ENCODE measurements at places on chromosomes 3 and 15.

DNA sequence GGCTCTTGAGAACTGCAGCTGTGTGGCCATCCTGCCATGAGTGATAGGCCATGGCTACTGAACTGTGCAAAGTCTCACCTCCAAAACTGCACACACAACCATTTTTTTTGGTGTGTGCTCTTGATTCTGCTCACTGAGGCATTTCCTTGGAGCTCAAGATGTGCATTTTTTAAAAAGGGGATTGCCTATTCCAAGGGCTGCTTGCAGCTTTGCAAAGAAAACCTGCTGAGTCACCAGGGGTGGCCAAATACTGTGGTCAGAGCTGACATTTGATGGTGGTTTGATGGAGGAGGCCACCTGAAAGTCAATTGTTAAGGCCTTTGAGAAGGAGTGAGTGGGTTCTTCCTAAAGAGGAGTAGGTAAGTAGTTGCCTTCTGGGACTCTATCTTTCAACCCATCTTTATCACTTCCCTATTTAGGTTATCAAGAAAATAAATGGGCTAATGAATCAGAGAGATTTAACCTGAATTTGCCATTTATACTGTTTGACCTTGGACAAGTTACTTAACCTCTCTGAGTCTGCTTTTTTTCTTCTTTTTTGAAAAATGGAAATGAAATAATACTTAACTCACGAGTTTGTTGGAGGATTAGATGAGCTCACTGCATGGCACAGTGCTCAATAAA, 87.9 kb downstream of the CHST2 start:
- DNase-seq, result peak; percentile 95

DNA sequence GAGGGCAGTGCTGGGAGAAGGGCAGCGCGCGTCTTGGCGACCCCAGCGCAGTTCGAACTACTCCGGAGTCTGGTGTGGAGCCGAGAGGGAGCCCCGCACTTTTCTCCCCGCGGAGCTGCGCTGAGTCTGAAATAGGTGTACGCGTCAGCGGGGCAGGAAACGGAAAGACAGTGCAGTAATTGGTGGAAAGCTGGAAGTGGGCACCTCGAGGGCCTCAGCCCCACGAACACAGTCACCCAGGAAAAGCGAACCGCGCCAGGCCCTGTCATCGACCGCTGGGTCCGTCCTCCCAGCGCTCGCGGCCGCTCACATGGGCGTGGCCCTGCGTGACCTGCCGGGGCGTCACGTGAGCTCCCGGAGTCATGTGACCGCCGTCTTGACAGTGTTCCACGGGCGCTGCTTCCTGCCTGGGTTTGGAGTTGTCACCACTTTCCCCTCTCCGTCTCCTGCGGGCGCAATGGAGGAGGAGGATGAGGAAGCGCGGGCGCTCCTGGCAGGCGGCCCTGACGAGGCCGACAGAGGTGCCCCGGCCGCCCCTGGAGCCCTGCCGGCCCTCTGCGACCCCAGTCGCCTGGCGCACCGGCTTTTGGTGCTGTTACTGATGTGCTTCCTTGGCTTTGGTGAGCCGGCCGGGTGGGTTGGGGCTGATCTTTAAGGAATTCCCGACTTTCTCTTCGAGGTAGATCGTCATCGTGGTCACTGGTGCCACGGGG, at the start of gene MFSD1:
Gene MFSD1 (plus strand): TSS at position 359 of the 713 bp plus-strand sequence. CDS start 99 bp downstream, at position 458.
- peak; percentile 43 for DNase-seq

DNA sequence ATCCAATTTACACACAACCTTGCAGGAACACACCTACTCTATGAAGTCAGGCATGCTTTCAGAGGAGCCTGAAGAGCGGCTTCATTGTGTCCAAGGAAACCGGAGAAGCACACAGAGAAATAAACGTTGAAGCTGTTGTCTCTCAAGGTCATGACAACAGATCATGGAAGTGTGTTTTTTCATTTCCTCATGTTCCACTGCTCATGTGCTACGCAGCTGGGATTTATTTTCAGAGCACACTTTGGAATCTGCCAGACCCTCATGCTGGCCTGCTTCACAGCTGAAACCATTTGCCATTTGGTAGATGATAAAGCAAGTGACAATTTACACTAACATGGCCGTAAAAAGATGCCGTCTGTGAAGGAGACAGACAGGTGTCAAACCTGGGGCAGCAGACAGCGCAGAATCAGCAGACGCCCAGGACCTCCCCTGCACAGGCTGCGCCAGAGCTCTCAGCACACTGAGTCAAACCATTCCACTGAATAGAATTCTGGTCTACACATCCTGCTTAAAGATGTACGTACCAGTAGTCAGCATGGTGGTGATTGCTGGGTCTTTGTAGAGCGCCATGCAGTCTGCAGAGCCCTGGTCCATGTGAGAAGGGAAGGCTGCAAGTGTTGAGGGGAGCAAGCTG, 99.3 kb downstream of the ARNT2 start:
- no peak for DNase-seq

DNA sequence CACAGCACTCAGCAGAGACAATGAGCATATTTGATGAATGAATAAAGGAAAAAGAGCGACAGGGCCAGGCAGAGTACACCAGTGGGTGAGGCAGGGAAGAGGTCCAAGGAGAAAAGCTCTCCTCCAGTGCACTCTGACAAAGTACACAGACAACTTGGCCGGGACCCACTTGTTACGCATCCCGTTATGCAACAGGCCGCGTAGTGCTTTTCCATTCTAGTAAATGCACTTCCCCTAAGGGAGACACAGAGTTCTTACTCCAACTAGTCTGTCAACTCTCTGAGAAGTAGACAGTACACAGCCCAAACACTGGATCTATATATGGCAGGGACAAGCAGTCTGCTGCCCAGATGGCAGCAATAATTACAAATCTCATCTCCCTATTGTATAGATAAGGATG, 18.5 kb downstream of the LARP6 start:
- no peak for DNase-seq

DNA sequence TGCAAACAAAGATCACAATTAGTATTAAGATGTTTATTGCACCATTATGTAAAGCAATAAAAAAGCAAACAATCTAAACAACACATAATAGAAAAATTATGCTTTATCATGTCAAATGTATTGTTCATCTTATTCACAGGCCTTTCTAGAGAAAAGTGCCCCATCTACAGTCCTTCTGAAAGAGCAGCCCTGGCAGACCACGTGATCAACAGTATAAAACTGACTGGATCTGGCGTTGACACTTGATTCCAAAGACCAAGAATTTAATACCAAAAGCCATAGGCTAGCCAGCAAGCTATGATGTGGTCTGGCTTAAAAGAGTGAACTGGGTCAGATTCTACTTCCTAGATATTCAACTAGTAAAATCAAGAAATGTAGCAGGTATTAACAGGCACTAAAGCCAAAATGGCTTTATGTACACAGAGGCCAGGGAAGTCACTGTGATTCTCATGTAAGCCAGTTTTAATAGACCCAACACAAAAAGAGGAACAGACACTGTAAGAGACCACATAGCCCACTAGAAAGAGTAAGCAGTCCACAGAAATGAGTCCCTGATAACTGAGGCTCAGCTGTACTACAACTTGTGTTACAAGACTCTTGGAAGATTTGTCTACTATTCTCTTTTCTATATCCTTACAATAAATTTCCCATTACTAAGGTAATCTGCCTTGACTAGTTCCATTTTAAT, 32.5 kb downstream of the DMXL2 start:
- DNase-seq, result peak; percentile 8

DNA sequence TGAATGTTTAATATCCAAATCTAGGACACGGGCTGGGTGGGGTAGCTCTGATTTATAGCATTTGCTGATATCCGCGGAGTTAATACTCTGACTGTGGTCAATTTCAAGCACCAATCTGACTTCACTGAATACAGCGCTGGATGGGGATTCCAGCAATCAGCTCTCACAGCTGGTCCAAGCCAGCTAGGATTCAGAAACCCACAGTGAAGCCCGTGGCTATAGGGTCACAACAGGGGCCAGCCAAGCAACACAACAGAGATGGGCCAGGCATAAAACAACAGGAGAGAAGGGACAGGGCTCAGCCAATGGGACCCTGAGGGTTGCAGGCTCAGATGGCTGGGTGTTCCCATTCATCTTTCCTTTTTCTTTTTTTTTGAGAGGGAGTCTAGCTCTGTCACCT, 5.4 kb upstream of the LMAN1L start:
- DNase-seq, result no peak

GRCh38 chr3:151320131-151320530, 3.5 kb upstream of the GPR87 start:
- no peak for DNase-seq

DNA sequence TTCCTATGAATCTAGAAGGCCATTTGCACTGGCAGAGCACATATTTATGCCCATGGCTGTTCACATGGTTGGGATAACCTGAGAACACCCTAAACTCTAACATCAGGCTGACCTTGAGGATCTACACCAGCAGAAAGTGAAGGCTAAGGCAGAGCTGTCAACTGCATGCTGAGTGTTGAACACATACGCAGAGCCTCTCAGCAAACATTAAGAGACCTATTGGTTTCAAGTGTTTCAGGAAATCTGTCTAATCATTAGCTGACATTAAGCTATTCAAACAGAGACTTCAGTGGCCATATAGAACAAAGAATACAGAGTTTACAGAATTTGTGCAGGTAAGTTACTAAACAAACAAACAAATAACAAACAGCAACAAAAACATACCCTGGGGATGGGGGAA, 16.1 kb upstream of the SEC61A1 start:
- DNase-seq, result no peak

GRCh38 chr15:87712211-87712610, 544.3 kb downstream of the NTRK3 start:
- DNase-seq, result no peak

GRCh38 chr3:187520027-187520945, 149.9 kb downstream of the SST start:
- no peak for DNase-seq

DNA sequence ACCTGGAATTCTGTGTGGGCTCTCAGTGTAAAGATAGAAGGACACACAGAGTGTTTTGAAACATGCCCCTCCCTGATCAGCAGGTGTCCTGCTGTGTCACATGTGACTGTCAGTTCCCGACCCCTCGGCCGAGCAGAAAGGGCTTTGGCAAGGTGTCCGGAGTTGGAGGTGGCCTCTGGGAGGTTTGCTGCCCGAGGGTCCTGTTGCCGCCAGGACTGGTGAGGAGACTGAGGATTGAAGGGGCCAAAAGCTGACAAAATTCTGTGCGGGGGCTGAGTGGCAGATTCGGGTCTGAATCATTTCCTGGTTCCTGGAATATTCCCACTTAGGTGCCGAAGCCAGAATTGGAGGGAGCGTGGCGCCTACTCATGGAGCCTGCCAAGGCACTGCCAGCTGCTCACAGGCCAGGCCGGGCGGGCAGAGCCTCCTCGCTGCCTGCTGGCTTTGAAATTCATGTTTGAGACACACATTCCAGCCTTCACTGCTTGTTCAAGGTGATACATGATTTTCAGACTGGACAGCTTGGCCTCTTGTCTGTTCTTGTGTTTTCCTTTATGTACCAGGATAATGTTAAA, 83.8 kb downstream of the APBA2 start:
- DNase-seq, result no peak

DNA sequence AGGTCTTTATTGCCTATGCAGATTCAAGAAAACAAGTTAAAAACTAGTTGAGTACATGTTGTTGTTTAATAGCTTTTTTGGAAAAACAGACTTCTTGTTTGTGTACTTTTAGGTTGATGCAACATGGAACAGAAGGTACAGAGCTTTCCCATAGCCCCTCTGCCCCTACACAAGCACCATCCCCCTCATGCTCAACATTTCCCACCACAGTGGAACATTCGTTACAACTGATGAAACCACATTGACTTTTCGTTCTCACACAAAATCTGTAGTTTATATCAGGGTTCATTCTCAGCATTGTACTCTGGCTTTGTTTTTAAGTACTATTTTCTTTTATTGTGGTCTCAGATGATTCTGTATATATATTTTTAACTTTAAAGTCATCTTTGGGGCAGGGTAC, 1054.6 kb downstream of the NTRK3 start:
- no peak for DNase-seq
